ENCODE measurements at places on chromosomes 7 and 10. TPM values are rescaled to one million over a fixed set of nuclear protein-coding genes. Genes with fewer than 3 reads are reported as not detected.

- DNase-seq = peak; percentile 50
- peak overlapping the region; percentile 73 for H3K4me3 ChIP-seq
- peak overlapping the region; percentile 89 for H3K27ac ChIP-seq
- H3K27me3 ChIP-seq = no peaks in the 10 kb centered on the region
- peaks cover 6% of the 10 kb centered on the region for H3K4me1 ChIP-seq
Measured at GRCh38 chr7:136405931-136406777, 429.0 kb upstream of the MTPN start.

- no peaks in the 10 kb centered on the region for H3K4me1 ChIP-seq
- no peak overlapping the region for H3K27ac ChIP-seq
- no peak overlapping the region for H3K4me3 ChIP-seq
- H3K27me3 ChIP-seq = no peaks in the 10 kb centered on the region
- DNase-seq = no peak
Measured at GRCh38 chr10:133616371-133617130, 10.0 kb downstream of the FRG2B start.

ANKRD30A gene
- not detected for total RNA-seq

STEAP2 gene
- total RNA-seq = 1.6 TPM

PCDH15 gene
- total RNA-seq = 17.4 TPM
